Esophagus squamous epithelium (tissue), 5 donors: ENCODE measurements at places on chromosomes 3 and 15.

- no peak for DNase-seq
Observed at GRCh38 chr3:71641674-71642073, 58.1 kb upstream of the FOXP1 start.

- no peak for DNase-seq
Observed at GRCh38 chr3:129348734-129349133, 70.1 kb downstream of the HMCES start.

DNA sequence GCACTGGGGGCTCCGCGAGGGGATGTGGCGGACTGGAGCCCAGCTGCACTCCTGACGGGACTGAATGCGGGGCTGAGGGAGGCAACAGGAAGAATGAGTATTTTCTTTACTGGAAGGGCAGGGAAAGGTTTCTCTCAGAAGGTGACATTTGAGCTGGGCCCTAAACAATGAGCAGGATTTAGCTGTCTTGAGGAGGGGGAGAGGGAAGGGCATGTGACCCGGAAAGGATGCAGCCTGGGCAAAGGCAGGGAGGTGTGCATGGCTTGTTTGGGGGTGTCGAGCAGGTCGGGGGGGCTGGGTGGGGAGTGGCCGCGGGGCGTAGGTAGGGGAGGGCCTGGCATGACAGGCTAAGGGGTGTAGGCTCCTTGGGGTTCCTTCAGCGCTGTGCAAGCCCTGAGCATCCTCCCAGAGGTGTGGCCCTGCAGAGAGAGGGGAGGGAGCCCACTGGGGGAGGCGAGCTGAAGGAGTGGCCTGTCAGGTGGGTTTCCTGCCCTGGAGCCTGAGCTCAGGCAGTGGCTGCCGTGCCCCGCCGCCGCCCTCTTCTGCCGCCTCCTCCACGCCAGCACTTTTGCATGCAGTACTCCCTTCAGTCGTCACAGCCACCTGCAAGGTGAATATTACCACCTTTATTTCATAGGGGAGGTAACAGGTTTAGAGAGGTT is 17.2 kb upstream of the ANKDD1A start:
- peak; percentile 27 for DNase-seq

GRCh38 chr15:100394736-100395440 is 53.1 kb upstream of the ADAMTS17 start:
- DNase-seq, result no peak

DNA sequence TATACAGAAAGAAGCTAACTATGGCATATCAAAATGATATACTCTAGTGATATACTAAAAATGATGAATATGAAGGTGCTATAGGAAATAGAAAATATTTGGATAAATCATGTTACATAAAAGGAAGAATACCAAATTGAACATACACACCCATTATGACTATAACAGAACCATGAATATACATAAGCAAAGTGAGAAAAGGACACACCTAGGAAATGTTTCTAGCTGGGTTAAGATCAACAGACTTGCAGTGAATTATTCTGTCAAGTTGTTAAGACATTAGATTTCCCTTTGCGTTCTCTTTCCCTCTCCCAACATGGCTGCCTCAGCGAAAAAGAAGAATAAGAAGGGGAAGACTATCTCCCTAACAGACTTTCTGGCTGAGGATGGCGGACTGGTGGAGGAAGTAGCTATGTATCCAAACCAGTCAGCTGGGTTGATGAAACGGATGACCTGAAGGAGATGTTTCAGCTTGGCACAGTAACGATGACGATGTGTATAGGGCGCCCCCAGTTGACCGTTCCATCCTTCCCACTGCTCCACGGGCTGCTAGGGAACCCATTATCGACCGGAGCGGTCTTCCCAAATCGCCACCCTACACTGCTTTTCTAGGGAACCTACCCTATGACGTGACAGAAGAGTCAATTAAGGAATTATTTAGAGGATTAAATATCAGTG is 20.2 kb upstream of the PARP14 start:
- DNase-seq, result no peak

DNA sequence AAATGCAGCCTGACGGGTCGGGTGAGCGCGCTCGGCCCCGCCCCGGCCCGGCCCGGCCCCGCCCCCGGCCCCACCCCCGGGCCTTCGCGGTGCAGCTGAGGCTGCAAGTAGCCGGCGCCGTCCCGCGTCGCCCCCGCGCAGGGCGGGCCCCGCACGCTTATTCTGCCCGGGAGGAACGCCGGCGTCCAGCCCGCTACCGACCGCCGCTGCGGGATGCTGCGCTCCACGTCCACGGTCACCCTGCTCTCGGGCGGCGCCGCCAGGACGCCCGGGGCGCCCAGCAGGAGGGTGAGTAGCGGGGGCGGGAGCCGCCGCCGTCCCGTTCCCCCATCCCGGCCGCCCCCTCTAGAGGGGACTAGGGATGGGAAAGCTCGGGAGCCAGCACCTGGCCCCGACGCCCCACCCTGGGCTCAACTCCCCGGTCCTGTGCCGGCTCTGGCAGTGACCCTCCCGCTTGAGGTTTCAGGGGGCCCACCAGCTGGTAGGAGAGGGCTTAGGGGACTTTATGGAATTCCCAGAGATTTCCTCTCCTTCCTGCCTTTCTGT is at the start of gene MYZAP:
Gene MYZAP, plus strand, starts transcription at position 83 of the 546 bp plus-strand sequence. Its CDS starts 131 bp downstream, at position 214.
- no peak for DNase-seq

- no peak for DNase-seq
Observed at GRCh38 chr3:190319660-190320059, 2.6 kb downstream of the CLDN1 start.

GRCh38 chr15:98324341-98324970 is 323.9 kb upstream of the IGF1R start:
- DNase-seq, result no peak

GRCh38 chr3:188979248-188979647 is 192.5 kb upstream of the TPRG1 start:
- no peak for DNase-seq

DNA sequence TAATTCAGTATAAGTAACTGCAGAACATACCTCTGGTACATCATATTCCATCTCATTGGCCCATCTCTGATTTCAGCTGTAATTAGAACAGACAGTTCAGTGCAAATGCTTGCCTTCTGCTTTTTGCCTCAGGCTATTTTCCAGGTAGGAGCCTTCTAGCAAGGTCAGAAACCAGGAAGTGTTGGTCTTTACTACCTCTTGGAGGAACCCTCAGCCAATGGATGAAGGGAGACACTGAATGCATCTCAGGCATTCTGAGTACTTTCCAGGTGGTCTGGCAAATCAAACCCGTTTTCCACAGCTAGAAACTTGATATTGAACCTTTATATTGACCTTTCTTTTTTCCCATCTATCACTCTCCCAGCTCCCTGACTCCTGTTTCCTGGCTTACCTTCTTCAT is 348.5 kb upstream of the SOX2 start:
- DNase-seq, result no peak

GRCh38 chr3:66747261-66747660 is 246.4 kb upstream of the LRIG1 start:
- DNase-seq, result no peak

DNA sequence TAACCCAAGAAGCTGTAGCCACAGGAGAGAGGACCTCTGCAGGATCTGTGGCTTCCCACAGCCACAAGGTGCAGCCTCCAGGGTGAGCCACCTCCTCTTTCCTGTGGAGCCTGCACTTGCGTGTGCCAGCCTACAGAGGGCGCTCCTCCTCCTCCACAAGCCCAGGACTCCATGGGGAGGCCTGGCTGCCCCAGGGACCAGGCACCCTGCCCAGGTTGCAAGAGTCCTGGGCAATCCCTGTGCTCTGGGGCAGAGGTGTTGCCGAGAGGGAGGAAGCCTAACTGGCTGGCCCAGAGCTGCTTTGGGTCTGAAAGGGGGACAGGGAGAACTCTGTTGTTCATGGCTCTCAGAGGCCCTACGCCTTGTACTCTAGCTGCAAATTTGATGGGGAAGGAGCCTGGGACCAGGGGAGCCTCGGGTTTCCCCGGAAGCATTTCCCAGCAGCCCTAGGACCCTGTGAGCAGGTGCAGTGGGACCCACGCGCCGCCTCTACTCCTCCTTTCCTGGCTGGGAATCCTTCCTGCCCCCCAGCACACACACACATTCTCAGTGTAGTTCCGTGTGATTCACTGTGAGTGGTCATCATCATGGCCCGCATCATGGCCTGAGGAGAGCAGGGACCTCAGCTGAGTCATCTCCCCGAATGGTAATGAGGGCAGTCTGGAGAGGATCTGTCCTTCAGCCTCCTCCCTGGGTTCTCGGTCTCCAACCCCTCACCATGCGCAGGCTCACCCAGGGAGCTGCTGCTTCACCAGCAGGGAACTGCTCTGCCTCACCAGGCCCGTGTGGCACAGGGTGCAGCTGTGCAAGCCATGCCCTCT is 24.3 kb downstream of the TBC1D21 start:
- DNase-seq, result no peak

DNA sequence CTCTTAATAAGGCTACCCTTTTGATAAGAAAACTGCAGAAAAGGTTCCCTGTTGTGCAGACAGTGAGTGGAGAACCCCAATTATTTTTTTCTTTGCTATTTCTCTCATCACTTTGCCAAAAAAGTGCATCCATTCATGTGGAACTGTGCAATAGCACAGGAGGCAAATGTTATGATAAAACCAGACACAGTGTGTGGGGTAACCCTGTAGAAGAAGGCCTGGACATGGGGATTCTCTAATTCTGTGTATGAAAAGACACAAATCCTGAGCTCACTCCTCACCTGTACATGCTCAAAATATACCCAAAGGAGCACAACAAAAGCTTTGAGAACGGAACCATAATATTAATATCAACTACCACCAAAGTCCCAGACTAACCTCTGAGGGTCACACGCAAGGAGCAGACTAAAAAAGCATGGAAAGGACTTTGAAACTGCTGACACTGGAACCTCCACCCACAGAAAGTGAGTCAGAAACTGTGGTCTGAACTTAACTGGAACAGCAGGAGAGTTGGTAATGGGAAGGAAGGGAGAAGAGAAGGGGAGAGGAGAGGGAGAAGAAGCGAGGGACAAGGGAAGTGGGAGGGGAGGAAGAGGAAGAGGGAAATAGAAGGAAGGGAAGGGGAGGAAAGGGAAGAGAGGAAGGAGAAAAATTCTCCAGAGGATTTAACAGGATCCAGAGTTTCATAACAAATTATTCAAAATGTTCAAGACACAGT is 299.9 kb downstream of the TBC1D5 start:
- DNase-seq, result no peak

GRCh38 chr15:36965570-36966342 is 134.6 kb downstream of the MEIS2 start:
- DNase-seq, result no peak

DNA sequence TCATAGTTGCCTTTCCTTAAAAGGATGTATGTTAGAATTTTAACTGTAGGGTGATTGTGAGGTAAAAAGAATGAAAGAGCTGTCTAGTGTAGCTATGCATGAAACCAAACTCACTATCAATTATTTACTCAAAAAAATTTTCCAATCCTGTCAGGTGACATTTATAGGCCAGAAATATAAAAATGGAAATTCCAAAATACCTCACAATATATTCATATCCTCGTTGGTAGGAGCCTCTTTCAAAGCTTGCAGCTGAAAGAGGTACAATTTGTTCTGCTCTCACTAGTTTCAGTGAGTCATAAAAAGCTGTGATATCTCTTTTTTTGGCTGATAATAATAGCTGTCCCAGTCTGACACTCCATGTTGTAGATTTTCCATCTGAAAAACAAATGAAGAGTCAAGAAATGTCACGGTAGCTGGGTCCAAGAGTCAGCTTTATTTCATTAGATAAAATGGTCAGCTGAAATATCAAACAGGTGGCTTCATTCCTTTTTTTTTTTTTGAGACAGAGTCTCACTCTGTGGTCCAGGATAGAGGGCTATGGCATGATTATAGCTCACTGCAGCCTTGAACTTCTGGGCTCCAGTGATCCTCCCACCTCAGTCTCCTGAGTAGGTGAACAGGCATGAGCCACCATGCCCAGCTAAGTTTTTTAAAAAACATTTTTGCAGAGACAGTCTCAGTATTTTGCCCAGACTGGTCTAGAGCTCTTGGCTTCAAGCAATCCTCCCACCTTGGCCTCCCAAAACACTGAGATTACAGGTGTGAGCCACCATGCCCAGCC is 50.8 kb upstream of the XRN1 start:
- DNase-seq, result no peak

GRCh38 chr15:23422099-23422945 is 24.7 kb downstream of the GOLGA6L2 start:
- no peak for DNase-seq

- no peak for DNase-seq
Observed at GRCh38 chr3:195582947-195583346, 793 bp downstream of the APOD start.

DNA sequence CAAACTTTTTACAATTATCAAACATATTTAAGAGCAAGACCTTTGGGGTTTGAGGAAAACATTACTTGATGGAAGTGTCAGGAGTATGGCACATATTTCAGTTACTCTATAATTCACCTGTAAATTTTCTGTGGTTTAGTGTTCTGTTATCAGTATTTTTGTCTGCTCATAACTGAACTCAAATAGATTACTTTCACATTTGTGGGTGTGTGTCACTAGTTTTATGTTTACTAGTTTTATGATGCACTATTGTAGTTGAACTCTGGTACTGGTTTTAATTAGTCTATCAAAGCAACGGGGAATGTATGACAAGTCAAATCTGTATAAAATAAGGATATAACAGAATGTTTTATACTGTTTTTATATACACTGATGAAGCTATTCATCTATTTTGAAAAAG is 27.2 kb downstream of the OXSM start:
- no peak for DNase-seq

- no peak for DNase-seq
Observed at GRCh38 chr3:45453839-45454238, 65.5 kb downstream of the LARS2 start.

GRCh38 chr15:42371096-42371495 is 11.8 kb downstream of the CAPN3 start:
- no peak for DNase-seq

DNA sequence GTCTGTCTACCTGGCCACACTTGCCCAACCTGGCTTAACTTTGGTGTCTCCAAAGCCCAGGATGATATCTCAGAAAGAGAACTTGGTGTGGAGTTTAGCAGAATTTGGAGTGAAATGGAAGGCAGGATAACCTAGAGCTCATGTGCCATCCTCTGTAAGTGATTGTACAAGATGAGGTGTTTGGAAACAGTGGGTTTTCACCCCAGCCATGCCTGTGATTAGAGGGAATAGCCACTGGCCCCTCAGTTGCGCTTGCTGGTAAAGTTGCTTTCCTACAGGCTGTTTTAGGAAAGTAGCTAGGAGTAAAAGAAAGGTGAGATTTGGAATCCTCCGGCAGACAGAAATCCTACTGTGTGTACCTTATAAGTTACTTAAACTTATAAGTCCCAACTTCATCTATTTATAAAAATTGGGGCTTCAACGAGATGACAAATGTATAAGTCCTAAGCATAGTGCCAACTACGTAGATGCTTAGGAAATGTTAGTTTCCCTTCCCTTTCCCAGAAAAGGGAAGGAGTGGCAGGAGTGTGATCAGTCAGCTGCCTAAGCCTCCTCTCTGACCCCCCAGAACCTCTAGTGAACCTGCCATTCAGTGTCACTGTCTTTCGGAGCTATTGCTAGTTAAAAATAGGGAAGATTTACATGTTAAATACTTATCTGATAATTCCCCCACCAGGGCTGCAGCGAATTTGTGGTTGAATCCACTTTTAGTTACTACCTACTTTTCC is 13.4 kb upstream of the BMF start:
- no peak for DNase-seq

GRCh38 chr3:104066658-104067057 is 1300.1 kb upstream of the ALCAM start:
- DNase-seq, result no peak

- no peak for DNase-seq
Observed at GRCh38 chr15:44219073-44219472, 24.0 kb upstream of the FRMD5 start.
